Activated naive CD4-positive, alpha-beta T cell treated with anti-CD3 and anti-CD28 coated beads, Interleukin-2, amount 50 U/mL, for 16 hours (primary cell): ENCODE measurements at places on chromosomes 3 and 15.
A peak's percentile ranks its signal among the peaks of the same experiment; 100 is the strongest.

DNA sequence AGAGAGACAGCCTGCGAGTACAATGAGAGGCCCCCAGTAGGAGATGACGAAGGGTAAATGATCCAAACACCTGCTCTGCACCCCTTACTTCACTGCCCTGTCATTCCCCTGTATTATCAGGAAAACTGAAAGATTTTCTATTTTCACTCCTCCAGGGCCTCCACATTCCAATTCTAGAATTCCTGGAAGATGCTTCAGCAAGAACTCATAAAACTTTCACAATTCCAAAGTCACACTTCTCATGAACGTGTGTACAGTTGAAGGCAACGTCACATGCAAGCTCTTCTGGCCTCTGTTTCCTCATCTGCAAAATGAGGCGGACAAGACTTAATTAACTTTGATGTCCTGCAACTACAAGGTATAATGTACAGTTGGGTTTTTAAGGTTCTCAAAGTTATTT lies 62.8 kb upstream of the SPATA12 start:
- no peak for DNase-seq

GRCh38 chr3:184796551-184796950 lies 15.4 kb upstream of the VPS8 start:
- no peak for DNase-seq

GRCh38 chr3:66778777-66779176 lies 219.3 kb upstream of the KBTBD8 start:
- DNase-seq = no peak

GRCh38 chr15:67076147-67076843 lies 10.9 kb downstream of the SMAD3 start:
- peak; percentile 68 for DNase-seq

GRCh38 chr3:194672876-194673275 lies 885 bp upstream of the LSG1 start:
- DNase-seq = no peak

- DNase-seq = peak; percentile 21
Observed at GRCh38 chr3:114706591-114707232, 412.9 kb downstream of the TIGIT start.

- no peak for DNase-seq
Observed at GRCh38 chr3:45932112-45932511, 11.2 kb upstream of the CXCR6 start.

- no peak for DNase-seq
Observed at GRCh38 chr3:147089286-147089685, 317.1 kb downstream of the ZIC4 start.
